ENCODE measurements at places on chromosomes 4 and X.

GRCh38 chr4:39263895-39264294, 81.6 kb downstream of the WDR19 start:
- DNase-seq: no peak

DNA sequence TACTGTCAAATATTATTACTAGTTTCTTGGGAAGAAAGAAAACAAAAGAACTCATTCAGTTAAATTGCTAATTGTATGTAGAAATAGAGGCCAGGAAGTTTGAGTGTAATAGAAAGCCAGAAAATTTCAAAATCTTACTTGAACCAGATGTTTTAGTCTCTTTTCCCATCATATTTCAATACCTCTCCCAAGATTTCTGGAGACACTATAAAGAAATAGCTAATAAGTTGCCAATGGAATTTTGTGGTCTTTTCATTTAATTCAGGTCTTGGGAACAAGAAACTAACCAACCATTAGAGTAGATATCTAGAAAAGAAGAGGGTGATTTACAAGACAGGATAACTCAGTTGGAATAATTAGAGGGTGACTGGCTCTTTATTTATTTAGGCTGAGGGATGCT, 112.2 kb downstream of the AGTR2 start:
- no peak for DNase-seq

DNA sequence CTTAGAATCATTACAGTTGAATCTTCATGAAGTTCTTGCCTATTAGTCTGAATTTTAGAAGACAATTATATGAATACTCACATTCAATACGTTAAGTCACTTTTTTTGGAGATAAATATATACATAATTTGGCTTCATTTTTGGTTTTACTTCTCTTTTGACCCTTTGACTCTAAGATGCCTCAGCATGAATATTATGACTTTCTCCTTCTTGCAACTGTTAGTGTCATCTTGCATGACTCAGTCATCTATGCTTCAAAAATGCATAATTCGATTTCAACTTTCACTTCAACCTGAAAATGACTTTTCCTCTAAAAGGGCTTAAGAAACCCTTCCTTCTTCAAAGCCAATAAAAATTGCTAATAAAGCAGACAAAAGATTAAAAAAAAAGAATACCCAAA, 1427.5 kb downstream of the ADGRL3 start:
- DNase-seq: no peak

GRCh38 chrX:71111921-71112431, 599 bp upstream of the IL2RG start:
- no peak for DNase-seq

DNA sequence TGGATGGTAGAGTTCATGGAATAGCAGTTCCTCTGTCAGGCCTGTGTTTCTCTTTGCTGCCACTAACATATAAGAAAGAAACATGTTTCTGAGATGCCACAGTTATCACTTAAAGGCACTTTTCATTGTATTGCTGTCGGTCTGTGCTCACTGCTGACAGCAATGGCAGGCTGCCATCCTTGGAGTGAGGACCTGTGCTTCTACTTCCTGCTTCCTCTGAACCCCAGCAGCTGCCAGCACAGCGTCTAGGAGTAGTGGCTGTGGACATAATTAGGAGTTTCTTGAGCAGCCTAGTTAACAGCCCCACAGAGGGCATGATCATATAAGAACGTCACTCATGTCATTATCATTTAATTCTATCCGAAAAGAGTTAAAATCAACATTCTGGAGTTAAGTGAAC, 30.5 kb downstream of the F11 start:
- no peak for DNase-seq

DNA sequence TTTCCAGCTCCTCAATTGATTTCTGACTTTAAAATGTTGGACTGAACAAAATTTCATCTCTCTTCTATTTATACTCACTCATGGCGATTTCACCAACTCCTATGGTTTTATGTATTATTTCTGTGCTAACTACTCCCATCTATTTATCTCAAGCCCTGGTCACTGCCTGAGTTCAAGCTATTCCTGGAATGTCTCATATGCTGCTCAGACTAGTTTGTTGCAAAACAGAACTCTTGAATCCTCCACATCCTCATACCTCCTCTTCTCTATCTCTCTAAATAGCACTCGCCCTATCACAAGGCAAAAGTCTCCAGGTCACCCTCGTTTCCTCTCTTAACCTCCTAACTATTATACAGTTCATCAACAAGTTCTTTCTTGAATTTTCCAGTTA, 19.0 kb upstream of the DDX60 start:
- DNase-seq: no peak

- no peak for DNase-seq
These were observed 27.6 kb upstream of the MBTPS2 start for GRCh38 chrX:21811832-21812231.

Data from left renal cortex interstitium (tissue), 4 donors.